ENCODE measurements at places on chromosomes 1 and 21.

- DNase-seq: peak; percentile 78
Measured at GRCh38 chr1:36099681-36100341, 11.1 kb downstream of the ADPRS start.

DNA sequence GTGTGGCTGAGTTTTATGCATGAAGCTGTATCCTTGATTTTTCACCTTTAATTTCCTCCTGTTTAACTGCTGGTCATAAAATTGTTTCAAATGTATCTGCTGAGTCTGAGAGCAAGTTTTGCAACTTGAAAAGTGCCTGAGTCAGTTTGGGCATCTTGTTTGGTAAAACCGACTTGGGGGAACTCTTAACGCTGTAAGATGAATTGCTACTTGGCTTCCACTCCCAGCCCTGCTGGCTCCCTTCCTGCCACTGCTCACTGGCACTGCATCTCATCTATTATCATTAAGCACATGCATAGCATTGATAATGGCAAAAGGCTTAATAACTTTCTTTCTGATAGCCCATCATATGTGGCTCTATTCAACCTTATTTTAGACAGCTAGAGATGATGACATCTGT is 35.7 kb upstream of the FAM78B start:
- no peak for DNase-seq

GRCh38 chr21:33208534-33208933 is 21.2 kb upstream of the IFNAR2 start:
- no peak for DNase-seq

DNA sequence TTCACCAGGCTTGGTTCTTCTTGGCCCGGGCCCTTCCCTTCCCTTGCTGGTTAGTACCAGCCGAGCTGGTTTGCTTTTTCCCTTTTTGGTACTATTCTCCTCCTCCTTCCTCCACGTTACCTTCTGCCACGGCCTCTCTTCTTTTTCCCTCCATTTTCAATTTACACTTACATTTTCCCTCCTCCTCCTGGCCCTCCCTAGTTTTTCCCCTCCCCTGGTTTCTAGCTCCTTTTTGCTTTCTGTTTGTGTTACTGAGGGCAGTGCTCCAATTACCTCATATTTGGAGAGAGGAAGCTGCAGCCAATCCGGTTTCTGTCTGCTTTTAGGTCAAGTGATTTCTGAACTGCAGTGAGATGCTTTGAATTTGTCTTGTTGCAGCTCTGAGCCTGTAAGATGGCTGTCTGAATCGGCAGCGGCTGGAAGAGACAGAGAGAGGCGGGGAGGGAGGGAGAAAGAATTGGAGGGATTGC is 63.7 kb downstream of the MACF1 start:
- DNase-seq: peak; percentile 11

- DNase-seq: no peak
Measured at GRCh38 chr1:245694753-245695195, 540.0 kb downstream of the KIF26B start.

DNA sequence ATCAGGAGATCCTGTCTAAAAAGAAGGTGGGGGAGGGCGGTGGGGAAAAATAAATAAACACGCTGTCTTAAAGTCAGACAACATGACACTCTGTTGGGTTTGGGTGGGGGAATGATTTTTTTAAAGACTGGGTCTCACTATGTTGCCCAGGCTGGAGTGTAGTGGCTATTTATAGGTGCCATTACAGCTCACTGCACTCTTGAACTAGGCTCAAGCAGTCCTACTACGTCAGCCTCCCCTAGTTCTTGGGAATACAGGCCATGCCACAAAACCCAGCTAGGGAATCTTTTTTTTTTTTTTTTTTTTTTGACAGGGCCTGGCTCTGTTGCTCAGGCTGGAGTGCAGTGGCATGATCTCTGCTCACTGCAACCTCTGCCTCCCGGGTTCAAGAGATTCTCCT is 2.4 kb upstream of the SNRPE start:
- DNase-seq: no peak

GRCh38 chr1:204453141-204453772 is 41.3 kb downstream of the PIK3C2B start:
- peak; percentile 76 for DNase-seq

DNA sequence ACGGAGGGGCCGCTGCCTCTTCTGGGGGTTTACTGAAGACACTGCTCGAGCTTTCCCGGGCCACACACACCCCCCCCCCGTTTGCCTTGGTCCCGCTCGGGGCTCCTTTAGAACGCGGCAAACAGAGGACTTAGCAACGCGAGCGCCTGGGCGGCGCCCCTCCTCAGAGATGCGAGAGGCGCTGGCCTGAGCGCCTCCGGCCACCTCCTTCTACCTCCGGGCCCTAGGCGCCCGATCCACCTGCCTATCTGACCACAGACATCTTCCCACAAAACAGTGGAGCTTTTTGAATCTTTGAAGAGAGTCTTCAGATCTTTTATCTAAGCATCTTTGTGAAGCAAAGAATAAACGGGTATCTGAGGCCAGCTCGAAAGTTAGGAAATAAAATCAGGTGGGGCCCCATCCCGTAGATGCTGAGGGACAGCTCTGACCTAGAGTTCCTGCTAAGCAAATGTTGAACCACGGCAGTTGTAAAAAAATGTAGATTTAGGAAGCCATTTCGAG is 436 bp upstream of the TTLL7 start:
- DNase-seq: peak; percentile 47

DNA sequence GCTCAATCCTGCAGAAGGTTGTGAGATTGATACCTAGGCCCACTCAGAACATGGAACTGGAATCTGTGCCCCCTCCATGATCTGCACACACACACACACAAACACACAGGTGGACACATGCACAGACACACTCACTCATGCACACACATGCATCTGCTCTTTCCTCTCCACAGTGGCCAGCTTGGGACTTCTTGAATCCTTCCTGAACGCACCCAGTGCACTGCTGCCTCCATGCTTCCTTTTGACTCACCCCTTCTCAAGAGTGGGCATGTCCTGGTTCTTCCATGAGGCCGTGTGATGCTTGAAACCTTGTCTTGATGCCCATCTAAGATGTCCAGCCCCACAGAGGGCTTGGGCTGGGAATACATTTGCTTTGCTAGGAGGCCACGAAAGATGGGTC is 25.4 kb upstream of the TENT5C start:
- no peak for DNase-seq

DNA sequence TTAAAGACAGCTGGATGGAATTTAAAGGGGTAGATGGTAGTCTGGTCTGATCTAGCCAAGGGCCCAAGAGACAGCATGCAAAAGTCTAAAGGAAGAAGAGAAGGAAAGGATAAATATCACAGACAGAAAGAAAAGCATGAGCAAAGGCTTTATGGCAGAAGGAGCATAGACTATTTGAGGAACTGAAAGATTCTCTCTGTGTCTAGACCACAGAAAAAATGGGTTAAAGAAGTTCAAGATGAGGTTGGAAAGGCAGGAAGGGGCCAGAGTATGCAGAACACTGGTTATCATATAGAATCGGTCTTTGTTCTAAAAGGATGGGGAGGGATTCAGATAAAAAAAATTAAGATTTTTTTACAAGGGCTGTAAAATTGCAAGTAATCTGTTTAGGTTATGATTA is 136.8 kb upstream of the SGIP1 start:
- DNase-seq: no peak

GRCh38 chr1:156502391-156502893 is 1.9 kb upstream of the MEF2D start:
- DNase-seq: no peak

DNA sequence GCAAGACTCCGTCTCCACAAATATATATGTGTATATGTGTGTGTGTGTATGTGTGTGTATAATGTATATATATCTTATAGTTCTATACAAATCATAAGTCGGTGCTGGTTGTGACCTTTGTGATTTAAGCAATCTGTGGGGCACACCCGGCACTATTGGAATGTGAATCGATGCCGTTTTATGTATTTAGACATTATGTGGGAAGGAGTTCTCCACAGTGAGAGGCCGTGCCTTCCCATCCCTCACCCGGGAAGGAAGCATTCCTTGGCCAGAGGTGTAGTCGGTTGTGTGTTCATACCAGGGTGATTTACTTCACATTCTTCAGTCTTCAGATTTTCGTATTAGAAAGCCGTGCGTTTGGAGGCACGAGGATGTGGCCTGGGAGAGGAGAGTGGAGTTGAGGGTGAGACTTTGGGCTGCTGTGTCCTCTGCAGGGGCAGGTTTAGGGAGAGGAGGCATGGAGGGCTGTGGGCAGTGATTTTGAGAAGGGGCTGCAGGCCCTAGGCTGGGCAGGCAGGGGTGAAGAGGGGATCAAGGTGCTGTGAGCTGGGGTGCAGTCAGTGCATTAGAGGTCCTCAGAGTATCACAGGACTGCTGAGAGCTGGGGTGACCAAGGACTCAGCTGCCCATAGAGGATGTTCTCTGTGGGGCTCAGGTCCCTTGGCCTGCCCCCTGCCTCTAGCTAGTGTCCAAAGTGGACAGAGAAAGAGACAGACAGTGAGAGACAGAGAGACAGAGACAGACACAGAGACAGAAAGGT is 57.7 kb downstream of the TRIM11 start:
- DNase-seq: no peak

DNA sequence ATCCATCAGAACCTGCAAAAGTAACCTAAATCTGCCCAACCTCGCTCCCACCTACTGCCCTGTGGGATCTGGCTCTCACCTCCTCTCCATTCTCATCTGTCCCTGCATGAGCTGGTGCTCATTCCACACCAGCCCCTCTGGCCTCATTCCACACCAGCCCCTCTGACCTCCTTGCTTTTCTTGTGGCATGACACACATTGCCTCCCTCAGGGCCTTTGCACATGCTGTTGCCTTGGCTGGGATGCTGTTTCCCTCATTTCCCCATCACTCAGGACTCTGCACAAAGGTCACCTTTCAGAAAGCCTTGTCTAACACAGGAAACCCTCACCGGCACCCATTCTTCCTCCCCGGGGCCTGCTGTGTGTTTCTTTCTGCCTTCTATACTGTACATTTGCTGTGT is 197.1 kb downstream of the KAZN start:
- no peak for DNase-seq

GRCh38 chr1:157773493-157774350 is 3.2 kb downstream of the FCRL2 start:
- DNase-seq: no peak

DNA sequence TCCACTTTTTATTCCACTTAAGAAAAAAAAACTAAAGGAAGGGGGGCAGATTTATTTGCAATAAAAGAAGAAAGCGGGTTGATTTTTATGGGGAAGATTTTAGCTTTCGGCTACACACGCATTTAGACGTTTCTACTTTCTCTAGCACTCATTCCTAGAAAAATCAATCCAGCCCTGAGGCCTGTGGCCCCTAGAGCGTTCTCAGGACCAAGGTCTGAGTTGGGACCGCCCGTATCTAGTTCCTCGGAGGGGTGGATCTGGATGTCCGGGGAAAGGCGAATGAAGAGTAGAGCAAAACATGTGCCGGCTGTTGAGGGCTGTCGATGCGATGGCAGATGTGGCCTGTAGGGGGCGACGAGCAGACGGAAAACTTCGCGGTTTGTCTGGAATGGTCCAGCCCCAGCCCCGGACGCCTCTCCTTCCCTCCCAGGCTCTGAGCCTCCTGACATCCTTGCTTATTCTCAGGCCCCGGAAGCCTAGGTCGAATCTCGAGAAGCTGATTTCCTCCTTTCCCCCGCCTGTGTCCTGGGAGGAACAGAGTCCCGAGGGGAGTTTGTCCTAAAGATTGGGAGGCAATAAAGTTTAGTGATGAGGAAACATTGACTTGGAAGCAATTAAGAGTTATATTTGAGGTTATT is 5.2 kb downstream of the FOXD3 start:
- peak; percentile 36 for DNase-seq

DNA sequence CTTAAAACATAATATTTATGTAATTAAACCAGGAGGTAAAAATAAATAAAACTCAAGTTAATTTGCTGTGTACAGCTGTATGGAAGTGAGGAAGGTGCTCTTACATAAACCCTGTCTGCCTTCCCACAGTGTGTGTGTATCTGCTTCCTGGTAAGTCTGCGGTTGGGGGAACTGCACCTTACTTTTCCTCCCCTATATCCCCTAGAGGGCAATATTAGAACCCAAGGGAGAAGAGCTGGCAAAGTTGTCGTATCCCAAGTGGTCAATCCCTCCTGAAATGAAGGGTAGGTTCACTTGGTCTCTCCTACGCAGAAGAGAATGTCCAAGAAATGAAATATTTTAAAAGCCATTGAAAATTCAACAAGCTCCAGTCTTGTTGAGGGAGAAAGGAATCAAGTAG is 17.8 kb upstream of the JAK1 start:
- no peak for DNase-seq

GRCh38 chr1:72938408-72938807 is 656.1 kb upstream of the NEGR1 start:
- DNase-seq: no peak

GRCh38 chr1:22893292-22893691 is 79.4 kb downstream of the LACTBL1 start:
- no peak for DNase-seq

DNA sequence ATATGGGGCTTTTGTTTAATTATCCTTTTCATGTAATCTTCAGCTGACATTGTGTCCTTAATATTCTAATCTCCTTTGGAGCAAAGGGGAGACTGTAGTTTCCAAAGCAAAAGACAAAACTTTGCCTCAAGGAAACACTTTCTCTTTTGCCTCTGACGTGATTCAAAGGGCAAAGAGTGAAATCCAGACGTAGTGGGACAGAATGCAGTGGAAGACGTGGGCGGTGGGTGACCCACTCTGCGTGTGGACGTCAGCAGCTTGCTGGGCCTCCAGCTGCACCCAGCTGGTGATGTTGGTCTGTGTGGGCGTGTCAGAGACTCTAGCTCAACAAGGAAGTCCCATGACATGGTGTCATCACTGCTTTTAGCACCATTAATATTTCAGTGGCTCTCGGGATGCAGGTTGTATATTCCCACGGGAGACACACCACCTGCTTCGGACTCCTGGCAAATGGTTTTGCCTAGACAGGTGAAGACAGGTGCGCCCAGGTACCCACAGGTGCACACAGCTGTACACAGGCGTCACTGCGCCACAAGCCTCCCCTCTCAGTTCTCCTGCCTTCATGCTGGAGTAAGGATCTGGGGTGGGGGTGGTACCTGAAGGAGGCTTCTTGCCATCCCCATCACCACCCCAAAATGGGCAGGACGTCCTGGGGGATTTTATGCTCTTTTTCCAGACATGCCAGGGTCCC is 292.1 kb upstream of the VAMP3 start:
- DNase-seq: no peak

DNA sequence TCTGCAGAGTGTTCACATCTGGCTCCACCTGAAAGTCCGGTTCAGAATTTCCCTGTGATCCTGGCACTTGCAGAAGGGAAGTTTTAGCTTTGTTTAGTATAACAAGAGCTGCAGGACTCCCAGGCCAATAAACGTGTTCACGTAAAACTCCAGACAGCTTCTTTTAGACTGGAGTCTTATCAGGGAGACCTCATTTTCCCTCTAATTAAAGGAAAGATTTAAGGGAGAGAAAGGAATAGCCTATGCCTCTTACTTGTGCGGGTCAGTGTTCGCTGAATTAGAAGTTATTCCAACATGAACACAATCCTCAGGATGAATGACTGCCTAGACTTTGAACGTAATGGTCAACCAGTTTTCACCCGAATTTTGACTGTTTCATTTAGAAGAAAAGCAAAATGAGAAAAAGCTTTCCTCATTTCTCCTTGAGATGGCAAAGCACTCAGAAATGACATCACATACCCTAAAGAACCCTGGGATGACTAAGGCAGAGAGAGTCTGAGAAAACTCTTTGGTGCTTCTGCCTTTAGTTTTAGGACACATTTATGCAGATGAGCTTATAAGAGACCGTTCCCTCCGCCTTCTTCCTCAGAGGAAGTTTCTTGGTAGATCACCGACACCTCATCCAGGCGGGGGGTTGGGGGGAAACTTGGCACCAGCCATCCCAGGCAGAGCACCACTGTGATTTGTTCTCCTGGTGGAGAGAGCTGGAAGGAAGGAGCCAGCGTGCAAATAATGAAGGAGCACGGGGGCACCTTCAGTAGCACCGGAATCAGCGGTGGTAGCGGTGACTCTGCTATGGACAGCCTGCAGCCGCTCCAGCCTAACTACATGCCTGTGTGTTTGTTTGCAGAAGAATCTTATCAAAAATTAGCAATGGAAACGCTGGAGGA is 202.1 kb upstream of the SGIP1 start:
- DNase-seq: peak; percentile 57

Data from stimulated activated CD4-positive, alpha-beta T cell treated with anti-CD3 and anti-CD28 coated beads, Interleukin-4, amount 100 ng/mL, for 24 hours (primary cell).